ENCODE measurements at places on chromosomes 12 and 14.

DNA sequence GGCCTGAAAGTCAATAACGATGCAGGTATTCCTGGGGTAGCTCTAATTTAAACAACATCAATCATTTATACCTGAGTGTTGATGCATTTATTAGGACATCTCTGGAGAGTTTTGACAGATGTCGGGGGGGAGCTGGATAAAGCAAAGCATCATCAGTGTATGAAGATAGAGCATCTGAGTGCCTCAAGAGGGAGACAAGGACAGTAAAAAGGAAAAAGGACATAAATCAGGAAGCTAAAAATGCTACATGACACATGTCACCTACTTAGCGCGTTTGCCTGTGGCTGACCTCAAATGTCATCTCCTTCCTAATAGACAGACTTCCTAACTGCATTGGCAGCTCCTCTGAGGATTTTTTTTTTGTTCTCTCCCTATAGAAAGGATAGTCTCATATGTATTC, 259.5 kb upstream of the PKP2 start:
- DNase-seq: no peak

- DNase-seq: no peak
Measured at GRCh38 chr14:76698631-76699030, 62.6 kb upstream of the VASH1 start.

DNA sequence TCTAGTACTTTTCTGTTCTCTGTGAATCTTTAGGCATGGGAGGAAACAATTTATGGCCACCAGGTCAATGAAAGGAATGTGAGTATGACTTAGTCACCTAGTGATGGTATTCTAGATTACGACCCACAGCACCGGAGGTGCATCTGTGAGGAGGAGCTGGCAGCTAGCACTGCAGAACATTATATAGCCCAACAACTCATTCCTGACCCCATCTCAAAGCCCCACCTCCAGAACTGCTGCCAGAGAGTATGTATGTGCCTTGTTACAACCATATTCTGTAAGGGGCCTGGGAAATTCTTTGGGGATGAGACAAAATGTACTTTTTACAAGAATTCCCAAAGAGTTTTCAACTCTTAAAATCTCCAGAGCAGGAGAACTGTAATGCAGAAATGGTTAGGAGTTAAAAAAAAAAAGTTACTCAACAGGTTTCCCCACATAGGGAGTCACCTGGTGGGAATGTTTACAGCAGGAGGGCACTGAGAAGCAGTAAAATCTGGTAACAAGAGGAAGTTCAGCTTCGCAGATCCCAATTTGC, 34.9 kb upstream of the CERS5 start:
- no peak for DNase-seq

DNA sequence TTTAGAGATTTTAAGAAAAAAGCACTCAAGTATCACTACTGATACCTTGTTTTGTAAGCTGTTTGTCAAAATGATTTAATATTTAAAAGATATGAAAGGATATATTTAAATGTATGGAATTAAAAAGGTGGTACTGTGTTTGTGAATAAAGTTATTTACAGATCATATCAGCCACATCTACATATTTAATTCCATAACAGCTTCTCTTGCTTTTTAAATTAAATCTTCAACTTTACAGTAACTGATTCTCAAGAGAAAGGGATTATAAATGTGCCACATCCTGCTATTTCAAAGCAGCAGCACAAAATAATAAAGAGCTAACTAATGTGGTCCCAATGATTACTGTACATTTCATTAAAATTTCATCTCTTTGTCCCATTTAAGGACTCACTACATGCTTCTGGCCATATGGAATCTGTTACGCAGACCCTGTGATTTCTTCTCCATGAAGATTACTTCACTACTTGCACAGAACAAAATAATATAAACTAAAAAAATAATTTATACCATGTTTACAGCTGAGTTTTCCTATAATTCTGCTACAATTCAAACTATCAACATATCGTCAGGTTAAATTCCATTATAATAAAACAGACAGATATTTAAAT, 117.8 kb downstream of the MED13L start:
- DNase-seq: no peak

GRCh38 chr14:21201732-21202462, 46.0 kb upstream of the OR5AU1 start:
- DNase-seq: no peak

- DNase-seq: no peak
Measured at GRCh38 chr12:52918784-52919183, 13.9 kb upstream of the KRT8 start.

DNA sequence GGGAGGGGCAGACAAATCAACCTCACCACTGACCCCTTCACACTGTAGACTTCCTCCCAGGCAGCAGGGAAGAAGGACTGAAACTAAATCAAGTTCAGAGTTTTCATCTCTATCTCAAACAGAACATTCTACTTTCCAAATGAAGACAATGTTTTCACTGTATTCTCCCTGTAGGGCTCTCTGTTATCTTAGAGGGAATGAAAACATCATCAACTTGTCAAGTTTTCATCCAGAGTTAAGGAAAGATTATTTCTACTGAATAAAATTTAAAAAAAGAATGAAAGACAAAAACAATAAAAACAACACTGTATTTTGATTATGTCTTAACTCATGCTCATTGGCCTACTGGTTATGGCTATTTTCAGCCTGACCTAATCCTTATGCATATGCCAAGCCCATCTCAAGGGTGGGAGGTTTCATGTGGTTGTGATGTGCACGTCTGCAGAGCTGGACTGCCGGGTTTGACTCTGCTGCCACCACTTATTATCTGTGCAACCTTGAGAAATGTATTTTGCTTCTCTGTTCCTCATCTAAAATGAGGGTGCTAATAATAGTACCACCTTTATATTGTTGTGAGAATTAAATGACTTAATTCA, 152.0 kb upstream of the AVPR1A start:
- no peak for DNase-seq

DNA sequence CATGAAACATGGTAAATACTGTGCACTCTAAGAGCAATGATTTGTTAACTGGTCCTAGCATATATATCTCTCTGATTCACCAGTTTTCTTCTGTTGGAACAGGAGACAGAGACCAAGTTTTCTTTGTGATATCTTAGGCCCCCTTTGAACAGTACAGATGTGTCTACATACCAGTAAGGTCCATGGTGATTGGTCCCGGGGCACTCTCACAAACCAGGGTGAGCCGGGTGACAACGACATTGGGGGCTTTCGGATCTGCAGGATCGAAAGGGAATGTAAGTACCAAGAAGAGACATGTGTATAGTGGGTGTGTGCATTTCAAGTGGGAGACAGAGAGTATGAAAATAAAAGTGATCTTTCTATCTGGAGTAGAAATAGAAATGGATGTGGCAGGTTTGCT, 11.3 kb upstream of the ERP27 start:
- DNase-seq: no peak

DNA sequence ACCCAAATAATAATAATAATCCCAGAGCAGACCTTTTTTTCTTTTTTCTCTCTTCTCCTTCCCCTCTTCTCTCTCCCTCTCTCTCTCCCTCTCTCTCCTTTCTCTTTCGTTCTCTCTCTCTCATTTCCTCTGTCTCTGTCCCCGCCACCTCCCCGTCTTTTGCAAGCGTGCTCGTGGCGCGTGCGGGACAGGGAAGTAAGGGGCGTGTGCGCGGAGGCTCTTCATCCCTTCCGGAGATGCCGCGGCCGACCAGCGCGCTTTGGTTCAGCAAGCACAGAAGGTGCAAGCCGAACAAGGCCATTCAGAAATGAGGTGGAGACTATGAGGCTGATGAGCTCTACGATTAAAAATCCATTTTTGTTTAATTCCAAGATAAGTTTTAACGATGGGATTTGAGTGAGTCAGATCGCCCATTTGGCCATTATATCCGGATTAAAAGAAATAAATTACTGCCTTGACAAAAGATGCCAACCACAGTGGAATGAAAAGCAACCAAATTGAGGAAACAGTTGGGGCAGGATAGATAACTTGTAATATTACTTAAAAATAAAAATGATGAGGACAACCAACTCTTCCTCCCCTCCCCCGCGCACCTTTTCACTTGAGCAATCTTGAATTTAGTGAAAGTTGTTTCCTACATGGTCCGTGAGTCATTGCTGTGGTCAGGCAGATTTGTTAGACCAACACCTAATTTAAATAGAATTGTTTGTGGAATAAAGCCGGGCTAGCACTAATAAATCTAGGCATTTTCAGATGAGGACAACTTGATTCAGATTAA, 1.2 kb upstream of the AMIGO2 start:
- DNase-seq: peak; percentile 44

GRCh38 chr12:132154341-132154761, 10.1 kb downstream of the NOC4L start:
- no peak for DNase-seq

- no peak for DNase-seq
Measured at GRCh38 chr12:26149968-26150500, 25.2 kb upstream of the BHLHE41 start.

DNA sequence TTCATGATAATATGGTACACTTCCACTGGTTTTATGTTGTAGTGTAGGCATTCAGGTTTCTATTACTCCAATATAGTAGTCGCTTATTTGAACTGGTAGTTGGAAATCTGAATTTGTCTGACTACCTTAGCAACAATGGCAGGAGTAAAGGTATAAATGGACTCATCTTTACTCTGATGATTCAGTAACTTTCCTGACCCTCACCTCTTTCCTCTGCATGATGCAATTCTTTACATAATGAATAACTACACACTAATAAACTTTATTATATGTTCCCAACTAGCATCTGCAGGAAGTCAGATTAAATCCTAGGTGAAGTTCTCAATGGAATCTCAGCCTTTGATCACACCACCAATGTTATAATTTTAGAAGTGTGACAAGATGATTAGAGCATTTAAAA, 70.5 kb upstream of the ATP2B1 start:
- no peak for DNase-seq

GRCh38 chr12:115227137-115227615, 543.2 kb upstream of the TBX3 start:
- no peak for DNase-seq

- no peak for DNase-seq
Measured at GRCh38 chr12:93514853-93515252, 47.5 kb downstream of the MRPL42 start.

GRCh38 chr12:54266852-54267251, 13.1 kb downstream of the CBX5 start:
- no peak for DNase-seq

DNA sequence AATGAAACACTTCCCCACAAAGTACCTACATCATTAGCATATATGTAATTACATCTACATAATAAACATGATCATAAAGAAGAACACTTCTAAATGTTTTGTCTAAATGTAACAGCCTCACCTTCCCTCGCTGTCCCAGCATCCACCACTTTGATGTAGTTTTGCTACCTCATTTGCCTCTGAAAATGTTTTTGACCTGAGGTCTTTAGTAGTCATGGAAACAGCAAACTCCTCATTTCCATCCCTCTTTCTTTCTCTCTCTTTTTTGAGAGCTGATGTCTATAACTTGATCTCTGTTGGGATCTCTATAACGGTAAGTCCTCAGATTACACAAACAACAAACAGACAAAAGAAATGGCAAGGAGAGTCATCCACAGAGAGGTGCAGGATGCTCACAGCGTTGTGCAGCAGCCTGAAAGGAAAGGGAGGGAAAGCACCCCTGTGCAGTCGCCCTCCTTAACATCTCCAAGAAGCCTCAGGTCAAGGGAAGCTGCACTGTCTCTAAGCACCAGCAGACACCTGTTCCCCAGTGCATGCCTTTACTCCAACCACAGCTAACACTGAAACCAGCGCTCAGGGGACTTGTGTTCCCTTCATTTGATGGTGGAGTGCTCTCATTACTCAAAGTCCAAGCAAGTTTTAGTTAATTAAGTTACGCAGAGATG, 268.7 kb downstream of the TMEM132D start:
- DNase-seq: no peak

GRCh38 chr12:51771008-51771407, 77.5 kb downstream of the FIGNL2 start:
- DNase-seq: no peak

DNA sequence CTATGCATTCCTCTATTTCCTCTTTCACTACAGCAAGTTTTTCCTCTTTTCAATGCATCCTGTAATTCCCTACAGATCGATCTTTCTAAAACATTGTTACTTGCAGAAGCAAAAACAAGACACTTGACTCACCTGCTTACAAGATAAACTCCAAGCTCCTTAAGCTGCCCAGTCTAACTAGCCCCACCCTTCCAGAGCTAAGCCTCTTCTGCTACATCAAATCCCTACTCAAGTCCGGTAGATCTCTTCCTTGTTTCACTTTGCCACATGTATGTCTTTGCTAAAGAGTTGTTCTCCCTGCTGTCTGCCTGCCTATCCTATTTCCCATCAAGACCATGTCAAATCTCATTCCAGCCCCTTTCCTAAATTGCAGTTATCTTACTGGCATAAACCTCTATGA, 724.8 kb downstream of the C12orf50 start:
- no peak for DNase-seq

All from stimulated activated CD4-positive, alpha-beta T cell treated with anti-CD3 and anti-CD28 coated beads, Interleukin-2, amount 100 ng/mL, for 4 hours (primary cell).